ENCODE measurements at places on chromosomes 1 and 21. TPM values are rescaled to one million over a fixed set of nuclear protein-coding genes. Genes with fewer than 3 reads are reported as not detected.

NFASC gene
- 1.9 TPM for total RNA-seq

ATAD3C gene
- under 0.01 TPM for total RNA-seq

RHD gene
- total RNA-seq: not detected

CHIA gene
- total RNA-seq: not detected

DNA sequence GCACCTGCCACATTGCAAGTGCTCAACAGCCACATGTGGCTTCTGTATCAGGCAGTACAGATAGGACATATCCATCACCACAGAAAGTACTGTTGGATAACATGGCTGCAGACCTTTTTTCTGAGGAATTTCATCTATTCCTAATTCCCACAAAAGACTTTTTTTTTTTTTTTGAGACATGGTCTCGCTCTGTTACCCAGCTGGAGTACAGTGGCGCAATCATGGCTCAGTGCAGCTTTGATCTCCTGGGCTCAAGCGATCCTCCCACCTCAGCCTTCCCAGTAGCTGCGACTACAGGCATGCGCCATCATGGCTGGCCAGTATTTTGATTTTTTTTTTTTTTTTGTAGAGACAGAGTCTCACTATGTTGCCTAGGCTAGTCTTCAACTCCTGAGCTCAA lies 33.3 kb downstream of the YARS1 start:
- DNase-seq: no peak

GRCh38 chr1:11838349-11839272 lies 9.0 kb downstream of the NPPA start:
- peak; percentile 56 for DNase-seq

- no peak for DNase-seq
These were observed 245.0 kb upstream of the B3GALT2 start for GRCh38 chr1:193431265-193431977.

DNA sequence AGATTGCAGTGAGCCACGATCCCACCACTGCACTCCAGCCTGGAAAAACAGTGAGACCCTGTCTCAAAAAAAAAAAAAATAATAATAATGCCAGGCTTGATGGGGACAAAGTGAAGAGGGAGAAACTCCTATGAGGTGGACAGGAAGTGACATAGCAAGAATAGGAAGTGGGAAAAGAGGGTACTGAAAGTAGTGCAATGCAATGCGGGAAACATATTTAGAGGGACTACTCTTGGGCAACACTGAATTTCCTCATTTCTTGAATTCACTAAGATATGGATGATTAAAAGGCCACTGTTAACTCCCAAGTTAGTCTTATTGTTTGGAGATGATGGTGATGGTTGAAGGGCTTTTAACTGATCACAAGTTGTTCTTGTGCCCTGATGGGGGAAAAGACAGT lies 21.6 kb upstream of the KCNA2 start:
- DNase-seq: no peak

- DNase-seq: peak; percentile 64
These were observed 14.2 kb upstream of the KCNE1 start for GRCh38 chr21:34526241-34526617.

- DNase-seq: no peak
These were observed 7.1 kb downstream of the CD101 start for GRCh38 chr1:117008656-117009055.

DNA sequence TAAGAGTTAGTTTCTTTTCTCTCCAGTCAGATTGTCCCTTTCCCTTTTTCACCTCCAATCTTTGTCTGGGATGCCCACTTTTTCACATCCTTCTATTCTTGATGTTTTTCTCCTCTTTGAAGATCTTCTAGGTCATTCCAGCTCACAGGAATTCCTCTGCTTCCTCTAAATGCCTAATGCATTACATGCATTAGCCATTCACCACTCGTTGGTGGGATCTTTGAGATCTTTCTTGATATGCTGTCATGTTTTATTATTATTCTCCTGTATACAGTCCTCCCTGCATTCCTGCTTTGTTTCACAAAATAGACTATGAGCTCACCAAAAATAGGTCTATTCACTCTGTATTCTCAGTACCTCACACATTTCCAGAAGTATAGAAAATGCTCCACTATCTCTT lies 129.0 kb downstream of the LYPLAL1 start:
- DNase-seq: no peak

DNA sequence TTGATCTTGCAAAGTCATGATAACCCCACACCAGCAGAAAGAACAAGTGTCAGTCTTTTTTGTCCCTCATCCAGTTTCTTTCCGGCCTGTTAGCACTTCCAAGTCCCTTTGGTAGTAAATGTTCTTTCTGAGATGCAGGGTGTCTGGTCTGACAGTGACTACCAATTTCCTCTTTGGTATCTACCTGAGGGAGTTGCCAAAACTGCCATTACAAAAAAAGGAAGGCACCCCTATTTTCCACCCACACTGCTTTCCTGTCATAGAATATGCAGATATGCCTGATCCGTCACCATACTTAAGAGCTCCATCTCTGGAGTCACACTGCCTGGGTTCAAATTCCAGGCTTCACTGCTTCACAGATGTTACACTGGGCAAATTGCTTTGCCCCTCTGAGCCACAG lies 72.4 kb downstream of the ZNF281 start:
- no peak for DNase-seq

GRCh38 chr1:9062846-9063245 lies 6.6 kb downstream of the SLC2A5 start:
- no peak for DNase-seq

DNA sequence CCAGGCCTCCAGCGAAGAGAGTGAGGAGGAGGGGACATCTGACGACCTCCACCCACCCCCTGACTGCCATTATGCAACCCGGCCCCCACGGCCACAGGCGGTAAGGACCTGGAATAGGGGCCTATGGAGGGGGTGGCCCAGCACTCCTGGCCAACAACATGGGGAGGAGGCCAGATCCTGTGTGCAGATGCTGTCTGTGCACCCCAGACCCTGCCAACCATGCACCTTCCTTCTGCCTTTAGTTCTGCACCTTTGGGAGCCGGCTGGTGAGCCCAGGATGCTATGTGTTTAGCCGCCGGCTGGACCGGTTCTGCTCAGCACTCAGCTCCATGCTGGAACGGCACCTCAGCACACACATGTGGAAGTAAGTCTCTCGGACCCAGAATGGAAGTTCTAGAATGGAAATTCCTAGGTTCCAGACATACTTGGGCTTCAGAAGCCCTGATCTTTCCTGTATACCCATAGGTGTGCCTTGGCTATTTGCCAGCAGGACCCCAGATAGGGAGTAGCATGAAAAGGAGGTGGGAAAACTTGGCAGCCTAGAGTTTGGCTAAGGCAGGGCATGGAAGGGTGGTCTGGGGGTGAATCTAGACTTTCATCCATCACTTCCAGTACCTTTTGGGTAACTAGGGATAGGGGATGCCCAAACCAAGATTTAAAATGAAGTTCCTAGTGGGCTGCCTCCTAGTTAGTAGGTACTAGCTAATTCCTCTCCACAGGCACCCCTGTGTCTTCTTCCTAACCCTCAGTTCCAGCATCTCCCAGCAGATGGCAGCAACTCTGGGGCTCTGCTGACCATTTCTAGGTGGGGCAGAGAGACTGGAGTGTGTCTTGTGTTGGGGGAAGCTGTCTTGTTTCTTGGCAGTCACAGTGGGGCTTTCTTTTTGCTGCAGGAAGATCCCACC lies 3.6 kb upstream of the CYB561D1 start:
- DNase-seq: peak; percentile 61

DNA sequence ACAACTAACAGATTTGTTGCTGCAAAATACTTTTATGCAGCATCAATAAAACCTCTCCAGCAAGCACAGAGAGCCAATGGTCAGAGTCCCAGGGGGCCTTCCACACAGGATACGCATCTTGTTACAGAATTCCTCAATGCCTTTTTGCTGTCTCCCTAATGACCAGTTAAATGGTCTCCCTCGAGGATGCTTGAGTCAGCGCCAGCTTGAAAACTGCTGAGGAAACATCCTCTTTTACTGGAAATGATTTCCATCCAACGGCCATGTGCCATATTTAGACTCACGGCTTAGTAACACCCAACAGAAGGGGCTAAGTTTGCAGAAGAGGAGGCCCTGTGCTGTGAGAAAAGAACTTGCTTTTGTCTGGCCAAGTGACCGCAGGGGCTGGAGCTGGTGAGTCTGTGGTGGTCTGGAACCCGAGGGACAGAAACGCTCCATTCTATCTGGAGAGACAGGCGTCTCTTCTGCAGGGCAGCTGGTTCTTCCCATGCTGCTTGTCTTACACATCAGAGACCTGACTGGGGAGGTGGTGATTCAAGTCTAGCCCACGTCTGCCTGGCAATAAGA lies 496.4 kb downstream of the SETD4 start:
- peak; percentile 93 for DNase-seq

DNA sequence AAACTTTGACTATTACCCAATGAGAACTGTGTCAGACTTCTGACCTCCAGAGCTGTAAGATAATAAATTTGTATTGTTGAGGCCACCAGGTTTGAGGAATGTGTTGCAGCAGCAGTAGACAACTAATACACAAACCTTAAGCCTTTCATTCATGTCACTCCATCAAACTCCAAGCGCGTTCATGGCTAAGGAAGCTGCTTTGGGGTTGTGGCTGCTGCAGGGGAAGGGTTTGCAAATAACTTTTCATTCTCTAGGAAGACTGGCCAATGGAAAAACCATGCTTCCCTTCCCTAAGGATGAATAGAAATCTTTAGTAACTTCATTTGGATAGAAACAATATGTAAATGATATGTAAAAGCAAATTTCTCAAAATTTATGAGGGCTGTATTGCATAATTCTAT lies 170.4 kb downstream of the RHOU start:
- DNase-seq: peak; percentile 34
